ENCODE measurements at places on chromosomes 11 and 22. TPM values are rescaled to one million over a fixed set of nuclear protein-coding genes. Genes with fewer than 3 reads are reported as not detected.

Gene GLYATL2
- not detected for total RNA-seq

Gene CDON
- total RNA-seq: 33.0 TPM

Gene EFCAB6
- 8.6 TPM for total RNA-seq

Gene RIMBP3B
- not detected for total RNA-seq

Gene MOV10L1
- total RNA-seq: not detected

Gene NLRP10
- not detected for total RNA-seq

Gene LIN7C
- 15.1 TPM for total RNA-seq

GRCh38 chr11:99177446-99177845 lies 156.7 kb downstream of the CNTN5 start:
- no peaks in the 10 kb centered on the region for H3K4me1 ChIP-seq
- no peak overlapping the region for H3K27ac ChIP-seq
- DNase-seq: no peak
- no peaks in the 10 kb centered on the region for H3K27me3 ChIP-seq

DNA sequence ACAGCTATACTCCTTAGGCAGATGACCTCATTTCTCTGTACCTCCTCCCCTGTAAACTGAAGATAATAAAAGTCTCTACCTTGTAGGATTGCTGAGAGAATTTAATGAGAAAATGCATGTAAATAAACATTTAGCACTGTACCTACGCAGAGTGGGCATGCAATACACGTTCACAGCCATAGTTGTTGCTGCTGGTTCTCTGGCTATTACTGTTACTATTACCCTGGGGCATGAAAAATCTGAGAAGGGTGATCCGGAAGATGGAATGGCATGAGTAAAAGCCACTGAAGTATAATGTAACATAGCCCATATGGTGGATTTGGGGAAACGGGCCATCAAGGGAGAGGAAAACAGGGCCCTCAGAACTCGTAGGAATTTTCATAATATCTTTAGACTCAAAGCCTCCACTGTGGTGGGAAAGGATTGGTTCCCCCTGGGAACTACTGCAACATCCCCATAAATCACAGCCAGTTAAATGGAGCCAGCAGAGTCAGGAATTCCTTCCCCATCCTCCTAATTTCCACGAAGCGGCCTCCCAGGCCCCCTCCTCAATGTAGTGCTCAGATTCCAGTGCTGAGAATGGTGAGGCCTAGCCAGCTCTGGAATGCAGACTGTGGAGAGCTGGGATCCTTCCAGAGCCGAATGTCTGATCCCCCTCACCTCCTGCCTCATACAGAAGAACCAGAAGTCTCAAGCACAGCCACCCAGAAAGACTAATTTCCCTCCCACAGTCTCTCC lies 205.3 kb downstream of the MN1 start:
- H3K27me3 ChIP-seq: no peaks in the 10 kb centered on the region
- H3K27ac ChIP-seq: no peak overlapping the region
- H3K4me1 ChIP-seq: no peaks in the 10 kb centered on the region
- no peak for DNase-seq
- H3K4me3 ChIP-seq: no peak overlapping the region

DNA sequence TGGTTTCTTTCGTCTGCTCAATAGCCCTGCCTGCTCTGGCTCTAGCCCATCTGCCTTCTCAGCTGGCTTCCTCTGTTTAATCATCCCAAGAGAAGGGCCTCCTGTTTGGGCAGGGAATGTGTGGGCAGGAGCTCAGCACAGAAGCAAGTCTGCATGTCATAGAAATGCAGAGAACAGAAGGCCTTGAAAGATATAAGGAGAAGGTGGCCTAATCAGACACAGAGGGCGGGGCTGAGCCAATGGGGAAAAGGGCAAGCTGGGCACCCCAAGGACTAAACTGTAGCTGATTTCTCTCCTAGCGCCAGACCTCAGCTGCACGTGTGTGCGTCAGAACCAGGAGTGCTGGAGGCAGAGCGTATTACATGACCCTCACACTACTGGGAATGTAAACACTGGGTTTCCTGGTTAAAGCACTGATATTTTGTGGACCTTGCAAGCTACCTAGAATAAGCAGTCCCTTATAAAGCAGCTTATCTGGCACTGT lies 7.6 kb upstream of the CCKBR start:
- no peak for DNase-seq
- no peaks in the 10 kb centered on the region for H3K4me1 ChIP-seq
- H3K4me3 ChIP-seq: no peak overlapping the region
- H3K27ac ChIP-seq: no peak overlapping the region

GRCh38 chr22:41398921-41399320 lies 17.2 kb downstream of the TEF start:
- H3K27me3 ChIP-seq: no peaks in the 10 kb centered on the region
- H3K27ac ChIP-seq: no peak overlapping the region
- H3K36me3 ChIP-seq: peaks cover 48% of the 10 kb centered on the region
- H3K4me1 ChIP-seq: no peaks in the 10 kb centered on the region
- no peak for DNase-seq

GRCh38 chr22:43867839-43868635 lies 5.7 kb upstream of the SULT4A1 start:
- no peak overlapping the region for H3K27ac ChIP-seq
- DNase-seq: no peak
- H3K4me1 ChIP-seq: no peaks in the 10 kb centered on the region
- H3K27me3 ChIP-seq: peaks cover 6% of the 10 kb centered on the region

GRCh38 chr11:74838188-74838587 lies 89.5 kb downstream of the RNF169 start:
- no peak overlapping the region for H3K4me3 ChIP-seq
- DNase-seq: no peak
- H3K27ac ChIP-seq: no peak overlapping the region
- peaks cover 53% of the 10 kb centered on the region for H3K36me3 ChIP-seq
- no peaks in the 10 kb centered on the region for H3K27me3 ChIP-seq

- no peaks in the 10 kb centered on the region for H3K36me3 ChIP-seq
- no peak for DNase-seq
- H3K4me3 ChIP-seq: no peak overlapping the region
- H3K27ac ChIP-seq: no peak overlapping the region
- no peaks in the 10 kb centered on the region for H3K4me1 ChIP-seq
Observed at GRCh38 chr11:9069862-9070470, 21.4 kb downstream of the SCUBE2 start.
